Metanephros (tissue), 2 donors: ENCODE measurements at places on chromosomes 12 and 14. TPM values are rescaled to one million over a fixed set of nuclear protein-coding genes. Genes with fewer than 3 reads are reported as not detected.

Gene MAP1LC3B2
- total RNA-seq, result 0.29 TPM

Gene CCDC184
- 0.53 TPM for total RNA-seq

Gene KRT77
- total RNA-seq, result not detected

Gene HCAR3
- 2.3 TPM for total RNA-seq

Gene AMDHD1
- 0.88 TPM for total RNA-seq

Gene OVCH1
- 0.41 TPM for total RNA-seq

Gene PLCZ1
- total RNA-seq, result 1.2 TPM

Gene C3AR1
- 5.8 TPM for total RNA-seq
